Left ventricle myocardium superior (tissue), 1 donor: ENCODE measurements at places on chromosomes 16 and 17.

DNA sequence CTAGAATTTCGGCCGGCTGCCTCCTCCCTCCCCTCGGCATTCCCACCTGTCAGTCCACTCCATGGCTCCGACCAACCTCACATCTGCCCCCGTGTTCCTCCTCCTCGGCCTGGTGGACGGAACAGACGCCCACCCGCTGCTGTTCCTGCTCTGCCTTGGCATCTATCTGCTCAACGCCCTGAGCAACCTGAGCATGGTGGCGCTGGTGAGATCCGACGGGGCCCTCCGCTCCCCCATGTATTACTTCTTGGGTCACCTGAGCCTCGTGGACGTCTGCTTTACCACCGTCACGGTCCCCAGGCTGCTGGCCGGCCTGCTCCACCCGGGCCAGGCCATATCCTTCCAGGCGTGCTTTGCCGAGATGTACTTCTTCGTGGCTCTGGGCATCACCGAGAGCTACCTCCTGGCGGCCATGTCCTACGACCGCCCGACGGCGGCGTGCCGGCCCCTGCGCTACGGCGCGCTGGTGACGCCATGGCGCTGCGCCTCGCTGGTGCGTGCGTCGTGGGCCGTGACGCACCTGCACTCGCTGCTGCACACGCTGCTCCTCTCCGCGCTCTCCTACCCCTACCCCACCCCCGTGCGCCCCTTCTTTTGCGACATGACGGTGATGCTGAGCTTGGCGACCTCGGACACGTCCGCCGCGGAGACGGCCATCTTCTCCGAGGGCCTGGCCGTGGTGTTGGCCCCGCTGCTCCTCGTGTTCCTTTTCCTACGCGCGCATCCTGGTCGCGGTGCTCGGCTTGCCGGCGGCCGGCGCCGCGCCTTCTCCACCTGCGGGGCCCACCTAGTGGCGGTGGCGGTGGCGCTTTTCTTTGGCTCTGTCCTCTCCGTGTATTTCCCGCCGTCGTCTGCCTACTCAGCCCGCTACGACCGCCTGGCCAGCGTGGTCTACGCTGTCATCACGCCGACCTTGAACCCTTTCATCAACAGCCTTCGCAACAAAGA is at the start of gene OR3A2:
Gene OR3A2, minus strand, starts transcription at position 440 of the 948 bp plus-strand sequence.
- no peak for DNase-seq

DNA sequence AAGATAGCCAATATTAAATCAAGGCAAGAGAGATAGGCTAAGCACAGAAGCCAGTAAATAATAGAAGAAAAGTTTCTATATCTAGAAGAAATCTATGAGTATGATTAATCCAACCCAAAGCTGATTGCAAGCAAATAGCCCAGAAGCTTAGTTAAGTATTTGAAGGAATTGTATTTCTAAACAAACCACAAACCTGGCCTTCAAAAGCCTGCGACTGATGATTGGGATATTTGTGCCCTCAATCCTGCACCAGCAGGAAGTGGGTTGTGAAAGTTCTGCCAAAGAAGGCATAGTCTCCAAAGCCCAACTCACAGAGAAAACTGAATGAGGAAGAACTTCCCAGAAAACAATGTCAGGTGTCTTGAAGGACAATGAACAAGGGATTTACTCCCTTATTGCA is 114.5 kb upstream of the C17orf78 start:
- DNase-seq, result no peak

DNA sequence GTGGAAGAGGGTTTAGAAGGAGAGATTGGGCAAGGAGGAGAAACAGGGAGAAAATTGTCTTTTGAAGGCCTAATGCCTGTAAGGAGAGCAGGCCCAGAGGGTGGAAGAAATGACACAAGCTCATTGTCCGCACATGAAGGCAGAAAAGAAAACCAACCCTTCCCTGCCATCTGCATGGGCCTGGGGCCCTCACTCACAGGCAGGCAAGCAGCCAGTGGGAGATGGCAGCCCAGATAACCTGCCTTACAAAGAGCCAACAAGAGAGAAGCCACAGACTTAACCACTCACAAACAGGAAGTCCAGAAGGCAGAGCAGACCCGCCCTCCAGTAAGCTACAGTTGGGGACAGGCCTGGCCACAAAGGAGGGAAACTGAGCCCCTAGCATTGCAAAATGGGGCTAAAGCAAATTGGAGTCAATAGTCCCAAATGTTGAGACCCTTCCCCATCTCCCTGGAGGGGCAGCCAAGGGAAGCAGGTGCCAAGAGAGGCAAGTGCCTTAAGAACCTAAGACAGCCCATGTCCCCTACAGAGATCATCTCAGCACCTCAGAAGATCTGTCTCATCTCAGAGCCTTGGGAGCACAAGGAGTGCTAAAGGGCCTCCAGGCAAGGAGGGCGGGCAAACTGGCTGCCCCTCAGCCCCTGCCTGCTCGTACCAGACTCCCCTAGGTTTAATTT is 7.3 kb upstream of the TSPOAP1 start:
- DNase-seq, result no peak

DNA sequence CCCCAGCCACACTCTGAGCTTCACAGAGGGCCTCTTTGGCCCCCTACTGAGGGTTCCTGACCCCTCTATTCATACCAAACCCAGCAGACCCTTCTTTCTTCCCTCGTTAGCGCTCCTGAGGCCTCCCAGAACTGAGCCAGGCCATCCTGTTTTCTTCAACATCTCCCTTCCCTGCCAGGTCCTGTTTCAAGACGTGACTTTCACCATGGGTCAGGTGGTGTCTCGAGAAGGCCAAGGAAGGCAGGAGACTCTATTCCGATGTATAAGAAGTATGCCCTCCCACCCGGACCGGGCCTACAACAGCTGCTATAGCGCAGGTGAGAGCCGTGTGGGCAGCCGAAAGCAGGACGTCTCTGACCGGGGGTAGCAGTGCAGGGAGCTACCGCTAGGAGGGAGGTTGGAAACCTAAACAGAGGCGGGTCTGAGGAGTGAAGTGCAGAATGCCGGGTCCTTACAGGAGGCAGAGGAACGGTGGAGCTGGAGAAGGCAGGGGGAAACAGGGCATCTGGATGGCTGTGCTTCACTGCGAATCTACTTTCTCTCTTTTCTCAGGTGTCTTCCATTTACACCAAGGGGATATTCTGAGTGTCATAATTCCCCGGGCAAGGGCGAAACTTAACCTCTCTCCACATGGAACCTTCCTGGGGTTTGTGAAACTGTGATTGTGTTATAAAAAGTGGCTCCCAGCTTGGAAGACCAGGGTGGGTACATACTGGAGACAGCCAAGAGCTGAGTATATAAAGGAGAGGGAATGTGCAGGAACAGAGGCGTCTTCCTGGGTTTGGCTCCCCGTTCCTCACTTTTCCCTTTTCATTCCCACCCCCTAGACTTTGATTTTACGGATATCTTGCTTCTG is 1.3 kb upstream of the SENP3 start:
- peak; percentile 74 for DNase-seq

DNA sequence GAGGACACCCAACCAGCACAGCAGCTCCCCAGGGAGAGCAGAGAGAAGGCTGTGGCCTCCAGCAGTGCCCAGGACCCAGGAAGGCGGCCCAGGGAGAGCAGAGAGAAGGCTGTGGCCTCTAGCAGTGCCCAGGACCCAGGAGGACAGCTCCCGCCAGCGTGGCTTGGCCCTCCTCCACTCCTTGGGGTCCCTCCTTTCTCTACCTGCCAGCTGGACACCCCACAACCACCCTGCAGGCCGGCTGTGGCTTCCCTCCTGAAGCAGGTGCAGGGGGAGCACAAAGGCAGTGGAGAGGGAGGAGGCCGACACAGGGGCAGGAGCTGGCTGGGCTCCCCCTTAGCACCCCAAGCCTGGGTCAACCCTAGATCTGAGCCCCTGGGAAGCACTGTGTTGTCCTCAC is 54.1 kb upstream of the FASN start:
- no peak for DNase-seq

DNA sequence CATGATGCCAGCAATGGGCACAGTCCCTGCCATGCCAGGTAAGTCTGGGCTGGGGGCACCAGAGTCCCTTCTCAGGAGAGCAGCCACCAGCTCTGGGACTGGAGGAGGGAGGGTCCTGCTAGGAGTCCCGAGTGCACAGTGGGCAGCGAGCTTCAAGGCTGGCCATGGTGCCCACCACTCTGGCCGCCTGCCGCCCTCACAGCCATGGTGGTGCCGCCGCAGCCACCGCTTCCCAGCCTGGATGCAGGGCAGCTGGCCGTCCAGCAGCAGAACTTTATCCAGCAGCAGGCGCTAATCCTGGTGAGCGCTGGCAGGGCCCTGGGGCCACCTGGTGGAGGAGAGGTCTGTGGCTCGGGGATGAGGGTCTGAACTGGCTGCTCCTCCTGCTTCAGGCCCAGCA is 17.9 kb upstream of the SMIM5 start:
- no peak for DNase-seq

DNA sequence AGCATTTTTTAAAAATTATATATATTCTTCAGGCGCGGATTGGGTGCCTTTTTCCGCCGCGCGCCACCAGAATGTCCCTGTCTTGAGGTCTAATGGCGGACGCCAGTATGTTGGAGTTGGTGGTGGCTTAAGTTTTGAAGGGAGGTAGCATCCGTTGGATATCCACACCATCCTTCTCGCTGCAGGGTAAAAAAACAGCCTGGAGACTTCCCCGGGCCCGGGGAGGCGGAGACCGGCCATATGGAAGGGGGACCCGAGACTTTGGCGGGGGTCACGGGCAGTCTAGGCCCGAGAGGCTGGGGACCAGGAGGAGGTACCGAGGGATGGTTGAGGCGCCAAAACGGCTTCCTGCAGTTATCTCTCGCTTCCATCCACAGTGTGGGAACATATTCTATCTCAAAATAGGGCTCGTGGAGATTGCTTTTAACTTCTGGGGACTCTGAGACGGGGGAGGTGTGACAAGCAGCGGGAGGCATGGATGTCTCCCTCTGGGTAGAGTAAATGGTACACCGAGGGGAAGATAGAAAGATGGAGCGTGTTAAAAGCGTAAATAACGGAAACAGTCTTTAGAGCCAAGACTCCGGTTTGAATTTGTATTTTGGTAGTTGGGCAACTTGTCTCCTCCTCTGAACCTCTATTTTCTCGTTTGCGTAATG is at the start of gene SF3B3:
Gene SF3B3, plus strand, starts transcription at position 74 of the 656 bp plus-strand sequence. CDS start 2,841 bp downstream, outside the sequence.
- DNase-seq, result peak; percentile 82

DNA sequence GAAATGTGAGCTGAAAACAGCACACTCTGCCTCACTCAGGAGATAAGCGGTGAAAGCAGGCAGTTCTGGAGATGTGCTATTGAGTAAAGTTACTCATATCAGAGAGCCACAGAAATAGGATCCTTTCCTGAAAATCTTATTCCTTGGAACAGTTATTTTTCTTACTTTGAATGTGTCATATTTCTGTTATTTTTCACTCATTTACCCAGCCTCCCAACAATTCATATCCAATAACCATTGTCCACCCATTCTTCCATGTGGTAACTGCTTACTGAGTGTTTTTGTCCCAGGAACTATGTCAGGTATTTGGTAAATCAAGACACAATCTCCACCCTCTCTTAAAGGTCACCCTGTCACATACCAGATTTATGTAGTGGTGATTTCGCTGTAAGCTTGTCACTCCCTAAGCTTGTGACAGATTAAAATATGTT is 144.9 kb downstream of the PARN start:
- no peak for DNase-seq

DNA sequence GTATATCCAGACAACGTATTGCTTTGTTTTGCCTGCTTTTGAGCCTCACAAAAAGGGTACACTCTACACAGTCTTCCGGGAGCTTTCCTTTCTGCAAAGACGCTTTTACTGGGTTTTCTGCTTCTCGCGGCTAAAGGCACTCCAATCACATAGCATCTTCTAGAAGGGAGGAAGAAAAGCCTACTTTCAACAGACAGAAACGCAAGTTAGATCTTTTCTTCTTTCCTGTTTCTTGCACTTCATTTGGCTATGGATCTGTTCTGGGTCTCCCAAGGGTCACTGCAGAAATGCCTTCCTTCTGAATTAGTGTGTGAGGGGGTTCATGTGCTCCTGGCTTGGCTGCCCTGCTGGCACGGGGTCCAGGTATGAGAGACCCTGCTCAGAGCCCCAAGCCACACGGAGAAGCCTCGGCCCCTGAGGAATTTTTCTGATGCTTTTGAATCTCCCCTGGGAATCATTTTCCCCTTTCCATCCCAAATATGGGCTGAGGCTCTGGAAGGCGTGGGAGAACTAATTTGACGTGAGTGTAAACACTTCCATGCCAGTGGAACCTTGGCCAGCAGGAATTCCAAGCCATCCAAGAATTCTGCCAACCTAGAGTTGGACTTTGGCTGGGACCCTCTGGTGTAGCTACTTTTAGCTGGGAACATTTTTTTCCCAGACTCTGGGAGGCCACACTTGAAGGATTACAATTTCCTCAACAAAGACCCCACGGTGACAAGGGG is 49.6 kb upstream of the NKD1 start:
- no peak for DNase-seq

DNA sequence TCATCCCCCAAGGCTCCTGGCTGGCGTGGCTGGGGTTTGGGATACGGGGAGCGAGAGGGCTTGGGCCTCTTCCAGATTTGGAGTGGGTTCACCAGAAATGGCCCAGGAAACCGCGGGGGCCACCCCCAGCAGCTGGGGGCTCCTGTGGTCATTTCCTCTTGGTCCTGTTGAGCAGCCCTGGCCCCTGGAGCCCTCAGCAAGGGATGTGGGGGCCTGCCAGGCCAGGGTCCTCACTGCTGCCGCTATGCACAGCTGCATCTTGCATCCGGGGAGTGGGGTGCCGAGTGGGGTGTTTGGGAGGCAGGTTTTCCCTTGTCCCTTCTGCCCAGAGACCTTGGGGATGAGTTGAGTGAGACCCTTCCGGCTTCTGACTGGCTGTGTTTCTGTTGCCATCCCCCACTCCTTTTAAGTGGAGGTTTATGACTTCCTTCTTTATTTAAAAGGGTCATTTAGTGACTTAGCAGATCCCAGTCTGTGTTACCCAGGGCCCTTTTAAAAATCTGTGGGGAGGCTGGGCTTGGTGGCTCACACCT is 319.8 kb downstream of the SEC14L1 start:
- peak; percentile 33 for DNase-seq

DNA sequence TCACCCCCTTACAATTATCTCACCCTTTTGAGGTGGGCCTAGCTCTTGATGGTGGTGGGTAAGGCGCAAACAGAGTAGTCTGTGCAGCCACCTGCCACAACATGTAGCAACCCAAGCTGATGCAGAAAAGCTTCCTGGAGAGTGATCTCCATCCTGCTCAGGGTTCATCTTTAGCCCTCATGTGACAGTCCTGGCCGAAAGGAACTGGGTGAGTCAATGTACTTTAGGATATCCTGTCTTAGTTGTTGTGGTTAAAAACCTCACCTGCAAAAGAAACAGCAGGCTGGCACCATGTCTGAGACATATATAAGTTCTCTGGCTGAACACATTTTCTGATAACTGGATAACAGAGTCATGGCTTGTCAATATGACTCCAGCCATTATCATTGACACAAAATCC is 183.5 kb upstream of the CPHXL start:
- no peak for DNase-seq
